Stomach (tissue), 19 donors: ENCODE measurements at places on chromosomes 1 and 21. TPM values are rescaled to one million over a fixed set of nuclear protein-coding genes. Genes with fewer than 3 reads are reported as not detected.

DNA sequence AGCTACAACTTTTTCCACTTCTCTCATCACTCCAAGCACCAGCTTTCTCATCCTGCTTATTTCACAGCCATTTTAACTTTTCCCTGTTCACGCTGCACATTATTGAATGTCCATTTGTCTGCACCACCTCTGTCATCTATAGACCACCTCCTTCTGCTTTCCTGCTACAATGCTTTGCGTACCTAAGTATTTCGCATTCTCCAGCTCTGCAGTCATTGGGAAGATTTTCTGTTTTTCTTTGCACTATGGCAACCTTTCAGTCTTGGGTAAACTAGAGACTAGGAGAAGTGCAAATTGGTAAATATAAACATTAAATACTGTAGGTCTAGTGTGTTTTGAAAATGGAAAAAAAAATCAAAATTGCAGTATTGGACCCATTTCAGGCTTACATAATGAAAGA is 835 bp downstream of the CCDC30 start:
- H3K4me3 ChIP-seq: peak overlapping the region; percentile 89
- no peaks in the 10 kb centered on the region for H3K27me3 ChIP-seq
- no peak for DNase-seq
- peaks cover 28% of the 10 kb centered on the region for H3K36me3 ChIP-seq
- H3K4me1 ChIP-seq: peaks cover 15% of the 10 kb centered on the region

DNA sequence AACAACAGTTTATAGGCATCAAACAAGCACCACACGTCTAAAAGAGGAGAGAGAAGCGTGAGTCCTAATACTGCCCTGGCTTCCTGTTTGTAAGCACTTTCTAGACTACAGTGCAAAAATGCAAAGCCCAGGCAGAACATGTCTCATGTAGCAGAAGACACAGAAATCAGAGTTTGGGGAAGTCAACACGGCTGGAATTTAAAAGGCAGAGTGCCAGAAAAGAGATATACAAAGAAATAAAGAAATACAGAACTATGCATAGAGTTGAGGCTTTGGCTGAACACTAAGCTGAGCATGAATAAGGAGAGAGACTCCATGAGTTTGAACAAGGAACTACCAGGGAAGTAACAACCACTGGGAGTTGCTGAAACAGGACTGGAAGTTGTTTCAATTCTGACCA is 566.6 kb upstream of the NR5A2 start:
- H3K4me3 ChIP-seq: no peak overlapping the region
- no peak overlapping the region for H3K27ac ChIP-seq
- no peaks in the 10 kb centered on the region for H3K27me3 ChIP-seq
- peak; percentile 11 for DNase-seq
- H3K4me1 ChIP-seq: no peaks in the 10 kb centered on the region

- no peak overlapping the region for H3K4me3 ChIP-seq
- H3K27me3 ChIP-seq: no peaks in the 10 kb centered on the region
- DNase-seq: no peak
- H3K27ac ChIP-seq: peak overlapping the region; percentile 39
- peaks cover 6% of the 10 kb centered on the region for H3K4me1 ChIP-seq
- H3K36me3 ChIP-seq: no peaks in the 10 kb centered on the region
These were observed 36.8 kb downstream of the KCNAB2 start for GRCh38 chr1:6082430-6082971.

DNA sequence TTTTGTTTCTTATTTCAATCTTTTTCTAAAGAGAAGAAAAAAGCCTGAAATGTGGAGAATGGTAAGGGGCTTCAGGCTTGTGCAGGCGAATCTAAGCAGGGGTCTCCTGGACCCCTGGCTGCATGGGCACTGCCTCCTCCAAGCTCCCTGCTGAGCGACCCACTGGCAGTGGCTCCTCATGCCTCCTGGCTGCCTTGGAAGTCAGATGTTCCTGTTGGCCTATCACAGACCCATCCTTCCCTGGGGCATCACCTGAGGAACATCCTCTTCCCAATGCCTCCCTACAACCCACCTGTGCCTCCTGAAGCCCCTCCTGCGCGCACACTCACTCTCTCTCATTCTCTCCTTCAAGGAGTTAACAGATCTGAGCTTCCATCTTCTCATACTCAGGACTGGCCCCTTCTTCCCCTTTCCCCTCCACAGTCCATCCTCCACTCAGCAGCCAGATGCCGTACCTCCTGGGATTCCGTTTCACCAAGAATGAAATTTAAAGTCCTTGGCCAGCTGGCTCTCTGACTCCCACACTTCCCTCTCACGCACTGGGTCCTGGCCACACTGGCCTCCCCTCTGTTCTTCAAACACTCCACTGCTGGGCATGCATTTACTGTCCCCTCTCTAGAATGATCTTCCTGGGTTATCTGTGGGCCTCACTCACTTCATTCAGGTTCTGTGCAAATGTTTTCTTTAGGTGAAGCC is 41.7 kb downstream of the AZIN2 start:
- no peaks in the 10 kb centered on the region for H3K36me3 ChIP-seq
- H3K27ac ChIP-seq: no peak overlapping the region
- DNase-seq: no peak
- peaks cover 6% of the 10 kb centered on the region for H3K4me1 ChIP-seq
- no peaks in the 10 kb centered on the region for H3K27me3 ChIP-seq
- no peak overlapping the region for H3K4me3 ChIP-seq

GRCh38 chr1:3482378-3482849 is 27.9 kb downstream of the ARHGEF16 start:
- H3K4me1 ChIP-seq: peaks cover 16% of the 10 kb centered on the region
- H3K27ac ChIP-seq: peak overlapping the region; percentile 78
- H3K27me3 ChIP-seq: peaks cover 24% of the 10 kb centered on the region
- no peak overlapping the region for H3K4me3 ChIP-seq
- H3K36me3 ChIP-seq: no peaks in the 10 kb centered on the region
- DNase-seq: peak; percentile 88

- no peaks in the 10 kb centered on the region for H3K27me3 ChIP-seq
- H3K4me3 ChIP-seq: no peak overlapping the region
- H3K27ac ChIP-seq: no peak overlapping the region
These were observed 140.6 kb downstream of the RUNX1 start for GRCh38 chr21:34908419-34909055.

DNA sequence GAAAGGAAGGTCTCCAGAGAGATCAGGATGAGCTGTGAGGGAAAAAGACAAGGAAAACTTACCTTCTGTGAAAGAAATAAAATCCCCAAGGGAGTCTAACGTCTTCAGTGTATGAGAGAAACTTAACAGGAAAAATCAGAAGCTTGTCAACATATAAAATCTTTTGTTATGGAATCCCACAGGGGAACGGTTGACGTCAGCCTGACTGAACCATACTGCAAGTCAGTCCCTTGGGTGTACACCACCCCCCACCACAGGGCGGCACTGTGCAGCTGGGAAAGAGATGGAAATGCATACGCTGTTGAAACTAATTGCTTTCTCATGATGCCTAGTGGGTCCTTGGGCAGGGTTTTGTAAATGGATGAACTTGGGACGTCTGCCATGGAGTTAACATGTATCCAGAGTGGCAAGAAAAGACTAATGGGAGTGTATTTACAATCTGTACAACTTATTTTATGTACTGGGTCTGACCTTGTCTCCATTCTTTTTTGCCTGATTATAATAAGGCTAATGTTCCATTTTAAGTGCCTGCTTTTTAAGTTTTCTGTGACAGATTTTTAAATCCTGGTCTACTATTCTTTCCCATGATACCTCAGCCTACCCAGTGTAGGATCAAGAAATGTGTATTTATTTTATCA is 22.7 kb downstream of the UTP25 start:
- peaks cover 100% of the 10 kb centered on the region for H3K36me3 ChIP-seq
- H3K27me3 ChIP-seq: no peaks in the 10 kb centered on the region
- no peaks in the 10 kb centered on the region for H3K4me1 ChIP-seq
- DNase-seq: peak; percentile 36
- H3K27ac ChIP-seq: no peak overlapping the region

DNA sequence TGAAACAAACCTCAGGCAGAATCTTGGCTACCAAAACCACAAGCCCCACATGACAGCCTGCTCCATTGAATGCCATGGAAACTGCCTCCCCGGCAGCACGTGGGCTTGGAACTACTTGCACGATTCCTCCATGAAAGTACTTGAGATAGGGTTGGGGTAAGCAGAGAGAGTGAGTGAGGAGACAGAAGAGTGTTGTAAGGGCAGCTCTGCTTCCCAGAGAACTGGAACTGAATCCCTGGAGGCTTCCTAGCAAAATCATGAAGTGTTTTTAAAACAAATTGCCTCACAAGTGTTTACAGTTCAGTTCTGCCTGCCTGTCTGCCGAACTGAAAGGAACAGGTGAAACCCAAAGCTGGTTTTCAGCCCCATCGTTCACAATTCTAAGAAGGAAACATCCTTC is 35.3 kb upstream of the DNASE2B start:
- DNase-seq: no peak
- H3K27me3 ChIP-seq: no peaks in the 10 kb centered on the region
- H3K4me1 ChIP-seq: peaks cover 16% of the 10 kb centered on the region
- H3K36me3 ChIP-seq: no peaks in the 10 kb centered on the region
- no peak overlapping the region for H3K4me3 ChIP-seq
- no peak overlapping the region for H3K27ac ChIP-seq

GRCh38 chr1:118984086-118984721 is 3.9 kb downstream of the TBX15 start:
- no peak overlapping the region for H3K27ac ChIP-seq
- DNase-seq: no peak
- H3K4me1 ChIP-seq: peaks cover 41% of the 10 kb centered on the region
- H3K36me3 ChIP-seq: no peaks in the 10 kb centered on the region
- peaks cover 100% of the 10 kb centered on the region for H3K27me3 ChIP-seq

GRCh38 chr1:53187401-53187800 is 9.2 kb upstream of the CPT2 start:
- peaks cover 33% of the 10 kb centered on the region for H3K4me1 ChIP-seq
- H3K27ac ChIP-seq: no peak overlapping the region
- no peaks in the 10 kb centered on the region for H3K27me3 ChIP-seq

GRCh38 chr1:167825419-167826079 is 88.4 kb downstream of the ADCY10 start:
- DNase-seq: no peak
- no peak overlapping the region for H3K4me3 ChIP-seq
- no peaks in the 10 kb centered on the region for H3K36me3 ChIP-seq
- no peaks in the 10 kb centered on the region for H3K4me1 ChIP-seq
- no peaks in the 10 kb centered on the region for H3K27me3 ChIP-seq

DNA sequence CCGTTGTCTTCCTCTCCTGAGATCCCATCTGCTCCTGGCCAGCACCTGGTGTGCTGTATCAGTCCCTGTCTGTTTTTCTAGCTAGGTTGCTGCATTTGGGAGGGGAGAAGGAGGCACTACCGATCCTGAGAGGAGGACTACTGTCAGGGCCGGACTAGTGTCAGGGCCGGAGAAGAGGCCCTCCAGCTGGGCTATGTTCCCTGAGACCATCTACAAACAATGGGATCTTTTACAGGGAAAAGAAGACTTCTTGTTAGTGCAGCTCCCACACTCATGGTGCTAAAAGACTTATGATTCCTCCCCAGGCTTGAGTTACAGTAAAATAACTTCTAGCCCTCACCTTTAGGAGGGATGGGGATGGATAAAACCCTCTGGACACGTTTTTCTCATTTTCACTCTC is 141.0 kb upstream of the TNR start:
- no peaks in the 10 kb centered on the region for H3K36me3 ChIP-seq
- no peak for DNase-seq
- no peak overlapping the region for H3K27ac ChIP-seq
- no peaks in the 10 kb centered on the region for H3K4me1 ChIP-seq
- no peak overlapping the region for H3K4me3 ChIP-seq
- H3K27me3 ChIP-seq: no peaks in the 10 kb centered on the region

- H3K4me3 ChIP-seq: no peak overlapping the region
- H3K27me3 ChIP-seq: peaks cover 20% of the 10 kb centered on the region
- H3K36me3 ChIP-seq: no peaks in the 10 kb centered on the region
- no peak for DNase-seq
These were observed 12.7 kb upstream of the PARS2 start for GRCh38 chr1:54777011-54777410.

- DNase-seq: no peak
- H3K27ac ChIP-seq: no peak overlapping the region
- H3K27me3 ChIP-seq: no peaks in the 10 kb centered on the region
- H3K36me3 ChIP-seq: no peaks in the 10 kb centered on the region
These were observed 38.7 kb downstream of the JUN start for GRCh38 chr1:58745117-58745516.

GRCh38 chr21:45148316-45148990 is 74.1 kb downstream of the ADARB1 start:
- H3K27ac ChIP-seq: no peak overlapping the region
- no peak overlapping the region for H3K4me3 ChIP-seq
- H3K4me1 ChIP-seq: no peaks in the 10 kb centered on the region
- no peak for DNase-seq

- no peak for DNase-seq
- H3K4me1 ChIP-seq: no peaks in the 10 kb centered on the region
- H3K36me3 ChIP-seq: no peaks in the 10 kb centered on the region
These were observed 142.0 kb downstream of the ZNF648 start for GRCh38 chr1:181919542-181919941.

DNA sequence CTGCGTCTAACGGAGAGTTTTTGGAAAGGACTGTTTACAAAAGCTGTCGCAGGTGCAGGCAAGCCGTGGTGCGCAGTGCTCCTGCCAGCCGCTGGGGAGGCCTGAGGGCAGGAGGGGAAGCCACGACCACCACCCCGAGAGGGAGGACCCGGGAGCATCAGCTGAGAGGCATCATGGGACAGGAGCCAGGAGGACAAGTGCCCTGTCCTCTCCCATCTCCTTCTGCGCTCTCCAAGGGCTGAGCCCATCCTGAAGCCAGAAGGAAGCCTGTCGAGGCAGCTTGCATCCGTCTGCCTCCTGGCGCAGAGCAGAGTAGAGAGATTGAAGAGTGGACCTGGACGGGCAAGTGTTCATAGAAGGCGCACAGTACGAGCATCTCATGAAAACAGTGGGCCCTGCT is 310.9 kb downstream of the KIF26B start:
- H3K27ac ChIP-seq: no peak overlapping the region
- H3K27me3 ChIP-seq: no peaks in the 10 kb centered on the region
- DNase-seq: no peak
- no peaks in the 10 kb centered on the region for H3K36me3 ChIP-seq

GRCh38 chr1:109567877-109568672 is 19.7 kb downstream of the GNAI3 start:
- no peaks in the 10 kb centered on the region for H3K27me3 ChIP-seq
- peaks cover 87% of the 10 kb centered on the region for H3K4me1 ChIP-seq
- no peak overlapping the region for H3K4me3 ChIP-seq
- no peak for DNase-seq
- no peaks in the 10 kb centered on the region for H3K36me3 ChIP-seq

Gene BLACAT1
- total RNA-seq: not detected

Gene UBL4B
- total RNA-seq: not detected

Gene SPRR2F
- not detected for total RNA-seq

Gene MIER1
- 30.3 TPM for total RNA-seq

Gene UFC1
- 21.9 TPM for total RNA-seq

Gene NVL
- 50.9 TPM for total RNA-seq

Gene SAMSN1
- total RNA-seq: 21.6 TPM

Gene PLA2G4A
- 11.6 TPM for total RNA-seq

Gene KCNA3
- total RNA-seq: 0.73 TPM

Gene CSTB
- total RNA-seq: 0.58 TPM

Gene CELA2A
- total RNA-seq: not detected

Gene HLX
- total RNA-seq: 6.1 TPM
